CD8-positive, alpha-beta memory T cell (primary cell): ENCODE measurements at places on chromosomes 12 and 14. TPM values are rescaled to one million over a fixed set of nuclear protein-coding genes. Genes with fewer than 3 reads are reported as not detected.
A peak's percentile ranks its signal among the peaks of the same experiment; 100 is the strongest.

DNA sequence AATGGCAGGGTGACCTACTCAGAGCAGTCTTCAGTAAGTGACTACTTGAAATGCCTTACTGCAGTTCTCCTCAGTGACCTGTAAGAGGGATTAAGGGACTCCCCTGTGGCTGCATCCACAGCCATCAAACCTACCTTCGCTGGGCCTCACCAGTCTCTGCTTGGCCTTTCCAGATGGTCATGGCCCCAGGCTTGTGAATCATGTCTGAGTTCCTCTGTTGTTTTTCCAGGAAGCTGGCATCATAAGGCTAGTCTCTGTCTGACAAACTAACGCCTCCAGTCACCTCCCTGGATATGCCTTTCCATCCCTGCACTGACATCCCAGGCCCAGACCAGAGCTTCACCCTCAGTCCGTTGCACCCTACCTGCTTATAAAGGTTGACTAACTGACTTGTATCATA is 14.0 kb downstream of the RNASE2 start:
- H3K4me3 ChIP-seq = no peak overlapping the region
- H3K27ac ChIP-seq = no peak overlapping the region
- no peaks in the 10 kb centered on the region for H3K36me3 ChIP-seq
- no peak for DNase-seq

- H3K4me3 ChIP-seq = peak overlapping the region; percentile 28
- H3K36me3 ChIP-seq = no peaks in the 10 kb centered on the region
These were observed 97.1 kb downstream of the DAD1 start for GRCh38 chr14:22491683-22492621.

DNA sequence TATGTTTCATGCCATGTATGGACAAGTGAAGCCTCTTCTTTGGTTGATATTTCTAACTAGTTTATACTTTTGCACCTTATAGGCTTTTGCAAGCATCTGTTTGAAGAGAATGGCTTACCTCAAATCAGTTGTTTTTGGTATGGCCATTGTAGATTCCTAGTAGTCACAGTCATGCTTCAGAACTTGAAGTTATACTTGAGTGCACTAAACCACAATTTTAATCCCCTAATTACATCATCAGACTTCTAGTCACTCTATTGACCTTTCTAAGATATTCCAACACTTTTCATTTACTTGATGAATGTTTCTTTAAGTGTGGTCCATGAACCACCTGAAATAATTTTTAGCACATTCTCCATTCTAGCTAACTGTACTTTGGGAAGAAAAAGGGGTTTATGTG is 18.6 kb upstream of the KLRB1 start:
- no peaks in the 10 kb centered on the region for H3K4me1 ChIP-seq
- no peak overlapping the region for H3K4me3 ChIP-seq
- H3K27me3 ChIP-seq = no peaks in the 10 kb centered on the region
- DNase-seq = no peak
- no peak overlapping the region for H3K27ac ChIP-seq

HOXC12 gene
- not detected for total RNA-seq

PLXNC1 gene
- total RNA-seq = 5.0 TPM

PLEK2 gene
- total RNA-seq = 0.81 TPM

DNA sequence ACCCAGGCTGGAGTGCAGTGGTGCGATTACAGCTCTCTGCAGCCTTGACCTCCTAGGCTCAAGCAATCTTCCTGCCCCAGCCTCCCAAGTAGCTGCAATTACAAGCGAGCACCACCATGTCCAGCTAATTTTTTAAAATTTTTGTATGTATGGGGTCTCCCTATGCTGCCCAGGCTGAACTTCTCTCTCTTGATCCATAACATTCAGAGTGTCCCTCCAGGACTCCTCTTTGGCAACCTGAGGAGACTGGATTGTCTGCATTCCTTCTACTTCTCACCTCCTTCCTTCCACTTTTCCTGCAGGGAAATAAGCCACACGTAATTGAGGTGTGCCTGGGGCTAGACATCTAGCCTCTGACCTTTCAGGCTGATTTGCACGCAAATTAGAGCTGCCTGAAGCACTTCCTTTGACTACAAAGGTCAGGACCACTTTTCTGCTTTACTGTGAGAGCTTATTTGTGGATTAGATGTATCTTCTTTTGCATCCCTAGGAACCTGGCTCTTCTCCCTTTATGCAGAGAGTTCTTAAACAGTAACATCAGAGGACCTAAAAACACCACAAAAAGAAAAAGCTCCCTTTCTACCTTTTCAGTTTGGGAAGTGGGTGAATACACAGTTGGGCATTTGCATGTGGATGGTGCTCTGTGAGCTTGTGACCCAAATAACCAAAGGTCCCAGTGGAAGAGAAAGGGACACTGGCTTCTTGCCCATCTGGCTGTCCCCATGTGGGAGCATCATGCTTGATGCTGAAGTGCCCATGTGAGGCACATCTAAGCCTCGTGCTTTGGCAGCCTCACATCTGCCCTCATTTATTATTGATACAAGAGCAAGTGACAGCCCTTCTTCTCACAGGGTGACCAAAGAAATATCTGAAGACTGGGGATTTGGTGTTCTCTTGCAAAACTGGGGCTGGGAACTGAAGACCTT is 33.5 kb downstream of the PYGL start:
- H3K36me3 ChIP-seq = no peaks in the 10 kb centered on the region
- DNase-seq = no peak
- no peak overlapping the region for H3K27ac ChIP-seq
- no peaks in the 10 kb centered on the region for H3K27me3 ChIP-seq

FZD10 gene
- total RNA-seq = not detected

TMEM30B gene
- 1.7 TPM for total RNA-seq

TGM1 gene
- 3.7 TPM for total RNA-seq

DNA sequence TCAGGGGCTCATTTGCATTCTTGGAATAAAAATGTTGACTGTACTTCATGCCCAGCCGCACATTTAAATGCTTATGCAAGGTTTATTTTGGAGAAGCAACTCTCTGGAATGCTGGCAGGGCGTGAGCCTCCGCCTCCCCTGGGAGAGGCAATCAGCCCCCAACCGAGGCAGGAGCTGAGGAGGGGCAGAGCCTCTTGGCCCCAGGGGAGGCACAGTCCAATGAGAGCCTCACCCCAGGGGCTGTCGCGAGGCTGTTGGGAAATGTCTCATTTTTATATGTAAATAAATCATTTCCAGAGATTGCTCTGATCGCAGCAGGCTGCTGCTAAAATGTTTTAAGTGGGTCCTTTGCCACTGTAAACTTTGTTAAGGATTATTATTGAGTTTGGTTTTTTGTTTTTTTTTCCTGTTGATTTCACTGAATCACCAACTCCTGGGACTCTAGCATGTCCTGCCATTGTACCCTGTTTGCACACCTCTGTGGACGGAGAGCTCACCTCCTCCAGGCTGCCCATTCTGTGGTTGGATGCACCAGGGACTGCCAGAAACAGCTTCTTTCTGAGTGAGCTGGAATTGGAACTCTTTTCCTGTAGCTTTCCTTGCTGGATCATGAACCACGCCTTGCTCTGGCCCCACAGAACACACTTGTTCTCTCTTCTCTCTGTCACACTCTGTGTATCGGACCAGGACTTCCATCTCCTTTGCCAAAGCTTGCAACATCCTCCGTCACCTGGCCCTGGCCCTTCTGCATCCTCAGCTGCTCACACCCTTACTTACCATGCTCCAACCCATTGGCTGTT is 46.9 kb upstream of the FAM181A start:
- H3K4me1 ChIP-seq = no peaks in the 10 kb centered on the region
- no peak overlapping the region for H3K4me3 ChIP-seq
- DNase-seq = no peak
- H3K27me3 ChIP-seq = no peaks in the 10 kb centered on the region
- H3K36me3 ChIP-seq = no peaks in the 10 kb centered on the region

RFX4 gene
- not detected for total RNA-seq

GRCh38 chr12:50924439-50925341 is 27.7 kb upstream of the HIGD1C start:
- H3K36me3 ChIP-seq = no peaks in the 10 kb centered on the region
- DNase-seq = peak; percentile 6
- no peaks in the 10 kb centered on the region for H3K27me3 ChIP-seq
- peaks cover 15% of the 10 kb centered on the region for H3K4me1 ChIP-seq
- peak overlapping the region; percentile 42 for H3K4me3 ChIP-seq
- H3K27ac ChIP-seq = peak overlapping the region; percentile 48

DNA sequence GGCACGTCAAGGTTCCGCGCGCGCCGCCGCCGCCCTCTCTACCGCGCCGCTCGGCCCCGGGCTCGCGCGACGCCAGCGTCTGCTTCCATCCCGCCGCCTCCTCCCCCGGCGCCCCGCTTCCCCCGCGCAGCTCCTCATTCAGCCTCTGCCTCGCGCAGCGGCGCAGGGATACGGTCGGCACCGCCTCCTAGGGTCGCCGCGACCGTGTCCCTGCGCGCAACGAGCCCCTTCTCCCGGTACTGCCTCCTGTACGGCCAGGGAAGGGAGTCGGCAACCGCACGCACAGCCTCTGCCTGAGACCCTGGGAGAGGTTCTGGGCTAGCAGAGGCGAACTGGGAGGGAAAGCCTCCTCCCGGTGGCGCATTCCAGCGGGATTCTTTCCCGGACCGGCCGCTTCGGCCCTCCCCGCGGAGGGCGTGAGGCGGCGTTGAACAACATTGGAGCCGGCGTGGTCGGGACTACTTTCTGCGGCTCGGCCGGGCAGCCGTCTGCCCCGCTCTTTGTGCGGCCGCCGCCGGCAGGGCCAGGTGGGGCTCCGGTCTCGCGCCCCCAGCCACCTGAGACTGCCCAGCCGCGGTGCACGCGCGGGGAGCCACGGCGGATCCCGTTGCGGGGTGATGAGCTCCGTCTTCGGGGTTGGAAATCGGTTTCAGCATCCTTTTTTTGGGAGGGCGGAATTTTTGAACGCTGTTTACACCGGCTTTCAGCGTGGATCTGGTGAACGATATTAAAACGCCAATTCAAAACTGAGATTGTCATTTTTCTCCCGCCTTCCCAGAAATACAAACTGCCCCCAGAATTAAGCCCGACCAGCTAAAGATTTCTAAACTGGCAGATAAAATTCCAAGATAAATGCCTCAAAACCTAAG is at the start of gene LRP6:
TSS of gene LRP6 (minus strand) at position 172 of the 869 bp plus-strand sequence. CDS start 309 bp downstream, outside the sequence.
- peaks cover 21% of the 10 kb centered on the region for H3K4me1 ChIP-seq
- no peaks in the 10 kb centered on the region for H3K27me3 ChIP-seq
- peak within 1 kb of the TSS; percentile 72 for H3K4me3 ChIP-seq

- H3K36me3 ChIP-seq = no peaks in the 10 kb centered on the region
- no peak for DNase-seq
- peaks cover 26% of the 10 kb centered on the region for H3K4me1 ChIP-seq
- no peak overlapping the region for H3K4me3 ChIP-seq
These were observed 16.8 kb downstream of the SCAF11 start for GRCh38 chr12:45973526-45973925.

GRCh38 chr14:58331111-58331510 is 32.8 kb downstream of the ARID4A start:
- H3K4me3 ChIP-seq = peak overlapping the region; percentile 22
- H3K36me3 ChIP-seq = peaks cover 22% of the 10 kb centered on the region
- H3K27me3 ChIP-seq = no peaks in the 10 kb centered on the region
- H3K4me1 ChIP-seq = peaks cover 12% of the 10 kb centered on the region

DNA sequence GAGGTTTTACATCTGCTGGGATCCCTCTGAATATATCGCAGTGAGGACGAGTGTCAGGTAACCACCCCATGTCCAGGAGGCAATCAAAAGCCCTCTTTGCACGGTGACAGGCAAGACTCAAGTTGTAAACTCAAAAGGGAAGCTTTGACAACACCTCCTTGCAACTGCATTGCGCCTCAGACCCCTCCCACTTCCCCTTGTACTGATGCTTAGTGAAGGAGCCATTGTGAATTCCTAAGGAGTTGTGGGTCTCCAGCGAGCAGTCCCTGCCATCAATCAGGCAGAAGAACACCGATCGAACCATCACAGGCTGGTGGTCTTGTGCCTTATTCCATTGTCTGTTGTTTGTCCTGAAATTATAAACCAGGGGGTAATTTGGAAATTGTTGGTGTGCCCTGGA is 112.6 kb downstream of the CCDC60 start:
- no peak for DNase-seq
- no peaks in the 10 kb centered on the region for H3K27me3 ChIP-seq
- H3K4me1 ChIP-seq = no peaks in the 10 kb centered on the region
- no peaks in the 10 kb centered on the region for H3K36me3 ChIP-seq
- H3K4me3 ChIP-seq = no peak overlapping the region

GRCh38 chr12:122226366-122227125 is 694 bp upstream of the DIABLO start:
- H3K27me3 ChIP-seq = no peaks in the 10 kb centered on the region
- H3K27ac ChIP-seq = no peak overlapping the region
- peaks cover 40% of the 10 kb centered on the region for H3K4me1 ChIP-seq
- peak overlapping the region; percentile 14 for H3K4me3 ChIP-seq
- no peak for DNase-seq

DNA sequence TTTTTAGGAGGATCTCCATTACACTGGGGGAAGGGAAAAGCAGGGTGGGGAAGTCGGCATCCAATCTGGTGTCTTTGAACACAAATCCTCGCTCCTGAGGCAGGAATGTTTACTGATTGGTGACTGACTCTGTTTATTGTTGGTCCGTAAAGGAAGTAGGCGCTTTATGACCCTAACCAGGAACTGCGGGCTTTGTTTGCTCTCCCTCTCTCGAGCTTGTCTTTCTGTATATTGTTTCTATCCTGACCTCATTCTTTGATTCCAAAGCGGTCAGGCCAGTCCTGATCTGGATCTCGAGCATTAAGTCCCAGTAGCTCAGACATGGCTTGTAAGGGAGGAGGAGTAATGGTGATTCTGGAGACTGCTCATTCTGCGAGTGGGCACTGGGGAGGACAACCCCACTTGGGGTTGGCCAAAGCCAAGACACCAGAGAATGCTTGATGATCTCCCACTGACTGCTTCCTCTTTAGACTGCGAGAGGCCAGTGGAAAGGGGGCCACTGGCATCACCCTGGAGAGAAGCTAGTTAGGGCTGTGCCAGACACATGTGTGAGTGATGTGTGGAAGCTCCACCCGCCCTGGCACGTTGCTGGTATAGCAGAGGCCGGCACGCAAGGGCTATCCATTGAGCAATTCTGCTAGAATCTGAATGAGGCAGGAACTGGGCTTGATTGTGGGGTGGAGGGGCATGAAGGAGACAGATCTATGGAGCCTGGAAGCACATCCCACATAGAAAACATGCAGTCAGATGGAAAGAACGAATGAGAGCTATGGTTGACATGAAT is 194.6 kb downstream of the PAX9 start:
- H3K27ac ChIP-seq = no peak overlapping the region
- H3K27me3 ChIP-seq = no peaks in the 10 kb centered on the region
- H3K36me3 ChIP-seq = no peaks in the 10 kb centered on the region

- no peaks in the 10 kb centered on the region for H3K27me3 ChIP-seq
- no peaks in the 10 kb centered on the region for H3K36me3 ChIP-seq
- H3K4me1 ChIP-seq = peaks cover 12% of the 10 kb centered on the region
- no peak overlapping the region for H3K27ac ChIP-seq
- DNase-seq = peak; percentile 45
These were observed 82.5 kb upstream of the EVL start for GRCh38 chr14:99982537-99983250.

IQSEC3 gene
- 0.53 TPM for total RNA-seq

- H3K27ac ChIP-seq = peak overlapping the region; percentile 62
- H3K27me3 ChIP-seq = no peaks in the 10 kb centered on the region
- DNase-seq = no peak
- peaks cover 42% of the 10 kb centered on the region for H3K4me1 ChIP-seq
These were observed 39.1 kb downstream of the CORO1C start for GRCh38 chr12:108691998-108692808.

EID3 gene
- total RNA-seq = 7.7 TPM

STAB2 gene
- total RNA-seq = not detected
